ENCODE measurements at places on chromosomes 5 and 9.
A peak's percentile ranks its signal among the peaks of the same experiment; 100 is the strongest.

- ATAC-seq = no peak
These were observed 355.9 kb downstream of the RAB3C start for GRCh38 chr5:58938563-58939424.

DNA sequence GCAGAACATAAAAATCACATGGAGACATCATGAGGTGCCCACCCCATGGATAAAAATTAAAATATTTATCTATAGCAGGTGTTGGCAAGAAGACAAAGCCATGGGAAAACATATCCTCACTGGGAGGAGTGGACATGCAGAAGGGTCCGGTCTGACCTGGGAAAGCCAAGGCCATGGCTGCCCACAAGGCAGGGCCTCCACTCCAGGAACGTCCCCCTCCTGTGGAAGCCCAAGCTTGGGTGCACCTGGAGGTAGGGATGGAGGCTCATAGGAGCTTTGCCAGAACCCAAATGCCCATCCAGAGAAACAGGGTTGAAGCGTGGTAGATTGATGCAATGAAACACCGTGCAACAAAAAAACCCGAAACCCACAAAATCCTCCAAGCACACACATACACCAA lies 81.4 kb upstream of the COL5A1 start:
- ATAC-seq = no peak

GRCh38 chr9:95722141-95722540 lies 153.3 kb upstream of the ERCC6L2 start:
- ATAC-seq = no peak

GRCh38 chr5:73451224-73452130 lies 2.9 kb upstream of the FOXD1 start:
- ATAC-seq = peak; percentile 31

DNA sequence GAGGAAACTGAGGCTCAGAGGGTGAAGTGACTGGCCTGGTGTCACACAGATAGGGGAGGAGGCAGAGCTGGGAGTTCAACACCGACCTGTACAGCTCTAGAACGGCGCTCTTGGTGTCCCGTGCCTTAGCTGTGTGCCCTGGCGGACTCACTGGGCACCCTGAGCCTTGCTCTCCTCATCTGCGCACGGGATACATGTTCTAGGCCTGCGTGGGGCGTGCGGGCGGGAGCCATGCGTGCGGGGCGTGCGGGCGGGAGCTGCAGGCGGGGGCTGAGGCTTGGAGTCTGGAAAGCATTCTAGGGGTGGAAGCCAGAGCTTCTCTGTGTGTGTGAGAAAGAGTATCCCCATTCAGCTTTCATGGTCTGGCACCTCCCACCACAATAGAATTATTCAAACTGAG lies 165.3 kb downstream of the GAPVD1 start:
- ATAC-seq = no peak

- ATAC-seq = peak; percentile 74
These were observed at the start of gene AQP3 for GRCh38 chr9:33446946-33447798. Gene AQP3 (minus strand): TSS chr9:33447593. CDS start chr9:33447530, 63 bp downstream.

DNA sequence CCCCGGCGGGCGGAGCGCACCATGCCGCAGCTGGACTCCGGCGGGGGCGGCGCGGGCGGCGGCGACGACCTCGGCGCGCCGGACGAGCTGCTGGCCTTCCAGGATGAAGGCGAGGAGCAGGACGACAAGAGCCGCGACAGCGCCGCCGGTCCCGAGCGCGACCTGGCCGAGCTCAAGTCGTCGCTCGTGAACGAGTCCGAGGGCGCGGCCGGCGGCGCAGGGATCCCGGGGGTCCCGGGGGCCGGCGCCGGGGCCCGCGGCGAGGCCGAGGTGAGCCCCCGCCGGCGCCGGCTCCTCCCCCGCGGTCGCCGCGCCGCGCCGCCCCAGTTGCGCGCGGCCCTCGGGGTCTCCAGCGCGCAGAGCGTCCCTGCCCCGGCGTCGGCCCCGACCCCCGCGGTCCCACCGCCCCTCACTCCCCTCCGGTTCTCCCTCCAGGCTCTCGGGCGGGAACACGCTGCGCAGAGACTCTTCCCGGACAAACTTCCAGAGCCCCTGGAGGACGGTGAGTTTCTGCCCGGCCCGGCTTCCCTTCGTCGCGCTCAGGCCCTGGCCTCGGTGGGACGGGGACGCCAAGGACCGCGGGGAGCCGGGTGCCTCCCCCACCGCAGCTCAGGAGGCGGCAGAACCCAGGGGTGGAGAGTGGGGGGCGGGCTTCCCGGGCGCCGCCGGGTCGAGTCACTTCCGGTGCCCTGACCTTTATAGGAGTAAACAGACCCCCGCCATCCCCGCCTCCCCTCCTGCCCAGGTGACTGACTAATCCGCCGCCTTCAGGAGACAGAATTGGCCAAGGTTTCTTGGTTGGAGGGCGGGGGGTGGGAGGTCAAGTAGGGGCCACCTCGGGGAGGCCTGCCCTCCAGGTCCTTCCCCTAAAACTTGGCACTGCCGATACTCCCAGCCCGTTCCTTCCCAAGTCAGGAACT lies 665 bp downstream of the TCF7 start:
- ATAC-seq = peak; percentile 11
